CD8-positive, alpha-beta memory T cell (primary cell): ENCODE measurements at places on chromosomes 4 and X. TPM values are rescaled to one million over a fixed set of nuclear protein-coding genes. Genes with fewer than 3 reads are reported as not detected.
A peak's percentile ranks its signal among the peaks of the same experiment; 100 is the strongest.

- no peak for DNase-seq
These were observed 27.2 kb downstream of the FAAH2 start for GRCh38 chrX:57313583-57314215.

GRCh38 chrX:24149351-24150050 is at the start of gene ZFX:
Gene ZFX (plus strand): TSS chrX:24149729. CDS start chrX:24172743, 23,014 bp downstream.
- DNase-seq, result peak; percentile 82

GRCh38 chrX:115112411-115112810 is 76.8 kb upstream of the RBMXL3 start:
- DNase-seq, result no peak

DNA sequence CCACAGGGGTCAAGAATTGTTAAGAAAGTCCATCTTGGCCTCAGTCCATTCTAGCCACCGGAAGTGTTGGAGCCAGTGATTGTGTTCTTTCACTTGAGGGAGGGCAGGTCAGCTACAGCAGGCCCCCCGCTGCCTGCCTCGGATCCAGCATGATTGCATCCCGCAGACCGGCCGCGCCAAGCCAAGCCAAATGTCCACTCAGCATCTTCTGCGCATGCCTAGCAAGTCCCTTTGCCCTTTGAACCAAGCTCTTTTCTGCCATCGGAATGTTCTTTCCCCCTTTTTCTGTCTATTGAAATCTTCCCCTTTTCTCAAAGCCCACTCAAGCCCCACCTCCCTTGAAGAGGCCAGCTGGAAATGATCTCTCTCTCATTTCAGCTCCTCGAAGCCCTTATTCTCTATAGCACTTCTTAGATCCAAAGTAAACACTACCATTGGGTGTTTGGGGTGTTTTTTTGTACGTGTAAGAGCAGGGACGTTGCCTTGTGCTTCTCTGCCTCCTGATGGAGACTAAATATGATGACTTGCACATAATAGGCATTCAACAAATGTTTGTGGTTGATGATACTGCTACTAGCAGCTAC is 147.8 kb upstream of the BCOR start:
- DNase-seq, result no peak

DNA sequence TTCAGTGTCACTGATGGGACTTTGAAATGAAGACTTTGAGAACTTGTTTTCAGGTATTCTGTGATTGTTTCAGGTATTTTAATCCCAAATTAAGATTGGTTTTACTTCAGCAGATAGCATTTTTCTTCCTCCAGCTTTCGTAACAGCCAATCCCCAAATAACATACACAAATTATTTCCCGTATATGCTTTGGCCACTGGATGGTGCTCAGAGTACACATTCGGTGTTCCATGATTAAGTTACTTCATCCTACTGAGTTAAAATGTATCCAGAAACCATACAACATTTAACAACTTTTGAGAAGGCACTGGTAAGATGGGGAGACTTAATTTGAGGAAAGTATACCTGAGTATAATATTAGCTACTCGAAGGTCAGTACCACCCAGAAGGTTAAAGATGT is 233.4 kb upstream of the FAM47A start:
- DNase-seq, result no peak

DNA sequence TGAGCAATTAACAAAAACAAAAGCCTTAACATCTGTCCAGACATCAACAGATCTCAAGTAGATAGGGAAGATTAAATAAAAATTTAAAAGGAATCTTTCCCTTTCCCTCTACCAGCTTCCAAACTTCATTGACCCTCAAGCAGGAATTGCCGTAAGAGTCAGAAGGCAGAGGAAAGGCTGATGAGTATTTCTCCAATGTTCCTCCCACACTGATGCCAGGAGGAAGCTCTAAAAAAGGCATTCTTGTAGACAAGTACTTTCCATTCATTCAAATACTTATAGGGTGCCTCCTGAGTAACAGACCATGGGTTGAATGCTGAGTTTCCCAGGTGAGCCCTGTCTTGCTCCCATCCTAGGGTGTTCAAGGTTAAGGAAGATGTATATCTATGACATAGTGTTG is 151.6 kb upstream of the GPC4 start:
- no peak for DNase-seq

DNA sequence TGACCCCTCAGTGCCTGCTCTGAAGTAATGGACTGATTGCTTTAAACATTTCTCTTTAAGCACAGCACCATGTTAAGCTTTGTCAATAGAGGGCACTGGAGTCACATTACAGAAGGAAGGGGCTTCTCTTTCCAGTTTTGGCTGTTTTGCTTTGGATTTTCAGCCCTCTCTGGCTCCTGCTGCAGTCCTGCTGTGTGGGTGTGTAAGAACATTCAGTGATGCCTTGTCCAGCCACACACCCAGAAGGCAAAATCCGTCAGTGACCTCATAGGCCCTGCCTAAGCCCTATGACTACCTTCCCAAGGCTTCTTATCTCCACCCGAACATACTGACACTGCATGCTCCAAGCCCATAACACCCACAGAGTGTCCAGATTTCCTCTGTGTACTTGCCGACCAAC is 215.3 kb upstream of the CTSO start:
- no peak for DNase-seq

GRCh38 chr4:119629142-119629471 is 503 bp upstream of the PDE5A start:
- DNase-seq, result no peak

DNA sequence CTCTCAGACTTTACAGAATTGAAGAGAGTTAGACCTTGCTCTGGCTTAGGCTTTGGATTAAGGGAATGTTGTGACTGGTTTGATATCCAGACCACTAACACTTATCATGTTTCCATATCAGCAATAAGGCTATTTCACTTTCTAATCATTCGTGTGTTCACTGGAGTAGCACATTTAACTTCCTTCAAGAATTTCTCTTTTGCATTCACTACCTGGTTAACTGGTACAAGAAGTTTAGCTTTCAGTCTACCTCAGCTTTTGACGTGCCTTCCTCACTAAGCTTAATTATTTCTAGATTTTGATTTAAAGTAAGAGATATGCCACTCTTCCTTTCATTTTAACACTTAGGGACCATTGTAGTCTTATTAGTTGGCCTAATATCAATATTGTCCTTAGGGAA is 62.6 kb downstream of the CASP6 start:
- DNase-seq, result no peak

DNA sequence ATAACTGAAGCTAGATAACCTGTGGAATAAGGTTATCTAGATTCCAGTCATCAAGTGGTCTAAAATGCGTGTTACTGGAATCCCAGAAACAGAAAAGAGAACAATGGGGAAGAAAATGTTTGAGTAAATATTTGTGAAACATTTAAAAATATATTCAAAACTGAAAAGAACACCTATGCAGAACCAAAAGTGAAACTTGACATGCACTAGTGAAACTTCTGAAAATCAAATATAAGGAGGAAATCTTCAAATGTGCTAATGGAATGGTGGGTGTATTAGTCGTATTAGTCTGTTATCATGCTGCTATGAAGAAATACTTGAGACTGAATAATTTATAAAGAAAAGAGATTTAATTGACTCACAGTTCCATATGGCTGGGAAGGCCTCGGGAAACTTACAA is 512.4 kb upstream of the KLHL4 start:
- DNase-seq, result no peak

DNA sequence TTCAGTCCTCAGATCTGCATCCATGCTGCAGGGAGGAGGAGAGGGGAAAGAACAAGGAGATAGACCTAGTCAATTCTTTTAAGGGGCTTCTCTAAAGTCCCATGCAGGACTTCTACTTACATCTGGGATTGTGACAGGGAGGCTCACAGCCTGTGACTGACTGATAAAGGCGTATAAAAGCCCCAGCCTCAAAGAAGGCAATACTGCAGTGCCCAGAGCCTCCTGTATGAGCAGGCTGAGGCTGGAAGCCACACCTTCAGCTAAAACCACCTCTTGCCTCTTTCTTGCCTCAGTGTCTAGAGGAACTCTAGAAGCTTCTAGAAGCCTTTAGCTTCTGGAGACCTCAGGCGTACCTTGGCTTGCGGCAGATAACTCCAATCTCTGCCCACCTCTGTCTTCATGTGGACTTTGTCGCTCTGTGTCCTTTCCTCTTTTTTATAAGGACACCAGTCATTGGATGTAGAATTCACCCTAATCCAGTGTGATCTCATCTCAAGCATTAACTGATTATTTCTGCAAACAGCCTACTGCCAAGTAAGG is 6.0 kb upstream of the ZCCHC4 start:
- DNase-seq, result no peak

- DNase-seq, result no peak
These were observed 224.8 kb upstream of the NOCT start for GRCh38 chr4:138790706-138791340.

GRCh38 chr4:23680671-23681518 is 209.0 kb downstream of the PPARGC1A start:
- no peak for DNase-seq

DNA sequence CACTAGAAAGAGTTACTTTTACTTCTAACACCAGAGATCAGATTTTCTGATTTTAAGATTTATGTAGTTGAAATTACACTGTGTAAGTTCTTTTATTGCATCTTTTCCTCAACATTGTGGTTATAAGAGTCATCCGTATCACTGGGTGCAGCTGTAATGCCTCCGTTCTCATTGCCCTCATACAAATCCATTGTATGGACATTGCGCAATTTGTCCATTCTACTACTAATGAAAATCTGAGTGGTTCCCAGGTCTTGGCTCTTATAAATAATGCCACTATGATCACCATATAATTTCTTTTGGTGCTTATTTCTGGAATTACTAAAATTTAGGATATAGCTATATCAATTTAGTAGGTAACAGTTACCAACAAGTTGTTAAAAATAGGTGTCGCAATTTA is 614.0 kb upstream of the GALNT7 start:
- no peak for DNase-seq

GRCh38 chr4:16677001-16677944 is 221.2 kb downstream of the LDB2 start:
- no peak for DNase-seq

DNA sequence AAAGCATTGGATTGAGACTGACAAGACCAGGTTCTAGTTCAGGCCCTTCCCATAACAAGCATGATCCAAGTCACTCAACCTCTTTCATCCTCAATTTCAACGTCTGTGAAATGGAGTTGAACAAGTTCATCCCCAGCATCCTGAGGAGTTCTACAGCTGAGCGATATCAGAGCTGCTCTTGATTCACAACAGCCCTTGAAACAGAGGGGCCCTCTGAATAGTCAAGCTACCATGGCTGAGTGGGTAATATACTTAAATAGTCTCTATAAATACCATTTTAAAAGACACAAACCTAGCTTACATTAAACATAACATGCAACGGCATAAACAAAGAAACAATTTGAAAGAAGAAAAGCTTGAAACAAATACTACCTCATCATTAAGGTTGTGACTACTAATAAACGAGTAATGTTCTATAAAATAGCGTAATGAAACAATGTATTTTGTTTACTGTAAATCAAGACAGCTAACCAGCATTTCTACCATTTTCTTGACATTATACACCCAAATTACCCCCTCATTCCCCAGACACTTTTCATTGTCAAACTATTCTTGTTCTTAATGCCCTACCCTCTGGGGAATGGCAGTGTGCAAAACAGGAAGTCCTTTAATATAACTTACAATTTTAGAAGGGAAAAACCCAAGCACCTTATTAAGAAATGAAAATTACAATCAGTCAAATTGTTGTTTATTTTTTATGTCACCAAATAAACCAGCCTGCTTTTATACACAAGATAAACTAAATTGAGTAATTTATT is 202.3 kb downstream of the PARM1 start:
- DNase-seq, result no peak

GRCh38 chr4:189941005-189941450 is 356 bp downstream of the FRG1 start:
- no peak for DNase-seq

GRCh38 chr4:78616046-78616498 is 64.5 kb downstream of the ANXA3 start:
- DNase-seq, result no peak

DNA sequence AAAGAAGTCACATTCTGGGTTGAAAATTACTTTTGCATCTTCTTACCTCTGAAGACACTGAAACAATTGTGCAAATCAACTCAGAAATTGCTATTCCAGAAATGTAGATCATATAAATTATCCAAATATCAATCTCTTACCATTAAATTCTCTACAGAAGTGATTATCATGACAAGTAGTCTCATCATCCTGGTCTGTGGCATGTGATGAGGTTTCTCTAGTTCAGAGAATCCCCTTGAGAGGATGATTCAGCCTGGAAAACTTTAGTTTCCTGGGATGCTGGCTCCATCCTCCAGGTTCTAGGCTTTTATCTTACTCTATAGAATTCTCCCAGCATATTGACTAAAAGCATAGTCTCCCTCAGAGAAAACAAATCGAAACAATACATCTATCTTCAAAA is 76.2 kb upstream of the S100G start:
- no peak for DNase-seq

GRCh38 chrX:56800801-56801200 is 71.8 kb downstream of the NBDY start:
- peak; percentile 50 for DNase-seq

- no peak for DNase-seq
These were observed 8.5 kb downstream of the FRMD7 start for GRCh38 chrX:132119283-132119682.

- no peak for DNase-seq
These were observed 507 bp downstream of the LIN54 start for GRCh38 chr4:83010111-83010521.

DNA sequence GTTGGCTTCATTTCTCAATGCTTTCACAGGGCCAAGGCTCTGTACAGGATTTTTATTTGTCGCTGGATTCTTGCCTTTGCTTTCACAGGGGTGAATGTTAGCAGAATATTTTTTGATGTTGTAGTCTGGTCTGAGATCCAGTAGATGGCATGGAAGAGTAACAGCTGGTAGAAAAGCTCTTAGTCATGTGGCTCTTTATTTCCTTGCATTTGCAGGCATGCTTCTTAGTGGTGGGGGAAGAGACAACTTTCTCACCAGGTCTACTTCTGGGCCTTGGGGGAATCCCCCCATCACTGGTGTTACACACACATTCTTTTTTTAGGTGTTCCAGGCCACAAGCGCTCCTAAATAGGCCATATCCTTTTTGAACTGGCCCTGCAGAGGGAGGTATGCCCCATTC is 58.2 kb upstream of the DKK2 start:
- no peak for DNase-seq

GRCh38 chr4:102503831-102504786 is 3.0 kb downstream of the NFKB1 start:
- no peak for DNase-seq

The STK26 gene
- 52.5 TPM for polyA plus RNA-seq

The EXOC1L gene
- polyA plus RNA-seq, result not detected

The FAM184B gene
- not detected for polyA plus RNA-seq

The CXCL5 gene
- not detected for polyA plus RNA-seq

The ZDHHC15 gene
- not detected for polyA plus RNA-seq

The NXF2 gene
- not detected for polyA plus RNA-seq

The DKK2 gene
- 0.36 TPM for polyA plus RNA-seq

The IQSEC2 gene
- 0.35 TPM for polyA plus RNA-seq

The HSFX2 gene
- not detected for polyA plus RNA-seq

The HPGDS gene
- polyA plus RNA-seq, result not detected

The DDX60 gene
- 26.7 TPM for polyA plus RNA-seq

The CDKL2 gene
- 0.47 TPM for polyA plus RNA-seq

The RAB40A gene
- not detected for polyA plus RNA-seq

The PDE6B gene
- polyA plus RNA-seq, result 21.5 TPM

The LEF1 gene
- 230 TPM for polyA plus RNA-seq

The FAM9A gene
- polyA plus RNA-seq, result not detected

The NAA11 gene
- polyA plus RNA-seq, result not detected

The MAGEC1 gene
- polyA plus RNA-seq, result not detected
